ENCODE measurements at places on chromosomes 4 and X.

GRCh38 chr4:138420471-138420870, 178.3 kb upstream of the SLC7A11 start:
- no peak for DNase-seq

DNA sequence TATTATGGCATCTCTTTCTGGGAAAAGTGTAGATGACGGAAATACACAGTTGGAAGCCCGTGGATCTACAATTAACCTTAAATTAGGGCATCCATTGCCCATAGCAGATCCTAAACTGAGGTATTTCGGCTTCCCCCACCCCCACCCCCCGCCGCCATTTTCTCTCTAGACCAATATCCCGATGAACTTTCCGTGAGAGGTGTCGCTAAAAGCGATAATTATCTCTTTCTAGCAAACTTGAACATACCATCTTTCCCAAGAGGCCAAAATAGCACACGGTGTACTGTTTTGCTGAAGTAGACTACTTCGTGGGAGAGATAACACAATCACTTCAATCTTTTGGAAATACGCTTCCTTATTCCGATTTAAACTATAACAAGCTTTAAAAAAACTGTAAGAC, 554 bp downstream of the KLHL15 start:
- no peak for DNase-seq

DNA sequence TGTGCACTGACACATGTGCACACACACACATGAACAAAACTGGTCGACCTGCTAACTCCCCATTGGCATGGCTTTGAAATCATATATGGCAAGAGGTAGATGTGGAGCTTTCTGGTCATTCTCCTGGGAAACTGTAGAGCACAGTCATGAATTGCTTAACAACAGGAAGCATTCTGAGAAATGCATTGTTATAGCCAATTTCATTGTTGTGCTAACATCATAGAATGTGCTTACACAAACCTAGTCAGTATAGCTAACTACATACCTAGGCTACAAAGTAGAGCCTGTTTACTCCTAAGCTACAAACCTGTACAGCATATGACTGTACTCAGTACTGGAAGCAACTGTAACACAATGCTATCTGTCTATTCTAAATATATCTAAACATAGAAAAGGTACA, 134.2 kb upstream of the SH3RF1 start:
- no peak for DNase-seq

DNA sequence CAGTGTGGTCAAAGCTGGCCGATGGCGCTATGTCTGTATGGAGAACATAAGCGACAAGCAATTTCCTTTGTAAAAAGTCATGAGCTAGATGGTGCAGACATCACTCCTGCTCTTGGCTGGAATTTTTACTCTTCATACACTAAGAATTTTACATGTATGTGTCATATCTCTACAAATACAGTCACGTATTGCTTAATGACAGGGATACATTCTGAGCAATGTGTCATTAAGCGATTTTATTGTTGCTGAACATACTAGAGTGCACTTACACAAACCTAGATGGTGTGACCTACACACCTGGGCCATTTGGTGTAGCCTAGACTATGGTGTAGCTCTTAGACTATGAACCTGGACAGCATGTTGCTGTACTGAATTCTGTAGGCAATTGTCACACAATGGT, 185.4 kb downstream of the SOWAHB start:
- DNase-seq: no peak

DNA sequence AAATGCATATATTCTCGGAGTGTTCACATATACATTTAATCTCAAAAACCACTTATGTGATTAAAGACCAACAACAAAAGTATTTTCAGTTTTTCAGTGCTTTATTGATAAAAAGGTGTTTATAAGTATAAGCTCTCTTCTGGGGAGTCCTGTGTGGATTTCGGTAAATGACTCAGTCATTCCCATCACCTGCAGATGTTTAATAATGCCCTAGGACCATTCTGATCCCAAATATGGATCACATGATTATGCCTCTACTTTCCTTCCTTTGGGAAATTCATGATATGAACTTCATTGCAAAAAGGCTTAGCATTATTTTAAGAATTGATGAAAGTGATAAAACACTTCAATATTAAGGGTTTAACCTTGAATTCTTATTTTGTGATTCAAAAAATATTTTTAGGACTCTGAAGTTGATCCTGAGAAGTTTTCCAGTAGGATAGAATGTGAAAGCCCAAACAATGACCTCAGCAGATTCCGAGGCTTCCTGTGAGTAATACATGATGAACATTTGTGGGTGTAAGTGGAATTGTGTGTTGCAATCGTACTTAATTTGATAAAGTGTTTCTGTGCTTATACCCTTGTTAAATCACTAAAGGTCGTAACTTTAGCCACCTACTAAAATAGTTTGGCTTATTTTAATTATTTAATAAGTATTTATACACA, 40.2 kb downstream of the ATP10D start:
- DNase-seq: no peak

DNA sequence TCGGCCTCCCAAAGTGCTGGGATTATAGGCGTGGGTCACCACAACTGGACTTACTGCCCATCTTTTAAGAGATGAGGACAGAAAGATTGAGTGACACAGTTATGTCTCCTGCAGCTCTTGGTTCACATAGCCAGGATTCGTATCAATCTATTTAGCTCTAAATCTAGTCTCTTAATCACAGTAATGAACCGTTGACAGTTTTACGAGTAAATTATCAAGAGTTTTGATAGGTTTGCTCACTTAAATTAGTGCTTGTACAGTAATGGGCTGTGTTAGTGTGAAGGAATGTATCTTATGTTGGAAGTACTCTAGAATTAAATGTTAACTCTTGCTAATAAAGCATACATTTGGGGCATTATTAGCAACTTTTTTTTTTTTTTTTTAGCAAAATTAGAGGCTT, 105.7 kb downstream of the PTTG2 start:
- DNase-seq: no peak

DNA sequence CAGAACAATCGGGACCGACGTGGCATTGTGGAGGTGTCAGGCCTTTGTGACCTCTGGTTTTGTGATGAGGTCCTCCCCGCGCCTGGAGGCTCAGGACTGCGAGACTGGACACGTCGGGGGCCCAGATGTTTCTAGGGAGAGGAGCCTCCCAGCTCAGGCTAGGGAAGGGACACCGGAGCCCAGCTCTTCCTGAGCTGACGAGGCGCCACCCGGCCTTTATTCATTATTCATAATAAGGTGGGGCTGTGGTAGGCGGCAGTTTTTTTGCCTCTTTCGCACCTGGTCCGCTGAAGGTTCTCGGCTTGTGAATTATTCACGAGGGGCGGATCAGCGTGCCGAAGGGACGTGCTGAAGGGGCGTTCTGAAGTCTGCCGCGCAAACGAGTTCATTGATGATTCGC, 2.3 kb upstream of the UBA1 start:
- no peak for DNase-seq

DNA sequence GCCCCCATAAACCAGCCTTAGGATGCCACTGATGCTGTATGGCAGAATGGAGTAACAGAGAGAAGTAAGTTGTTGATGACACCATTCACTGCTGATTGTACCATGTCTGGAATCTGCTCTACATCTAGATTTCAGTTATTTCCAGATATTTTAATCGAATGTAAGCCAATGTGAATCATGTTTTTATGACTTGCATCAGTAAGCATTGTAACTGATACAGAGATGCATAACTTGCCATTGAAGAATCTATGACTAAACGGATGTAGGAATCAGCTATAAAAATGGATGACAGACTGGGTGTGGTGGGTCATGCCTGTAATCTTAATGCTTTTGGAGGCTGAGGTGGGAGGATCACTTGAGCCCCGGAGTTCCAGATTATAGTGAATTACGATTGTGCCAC, 161.0 kb upstream of the GATB start:
- no peak for DNase-seq

GRCh38 chr4:127506283-127506682, 126.5 kb upstream of the INTU start:
- no peak for DNase-seq

- DNase-seq: no peak
Measured at GRCh38 chrX:124895947-124896346, 423.7 kb upstream of the TEX13C start.

GRCh38 chrX:153643431-153644351, 3.3 kb upstream of the DUSP9 start:
- peak; percentile 28 for DNase-seq

DNA sequence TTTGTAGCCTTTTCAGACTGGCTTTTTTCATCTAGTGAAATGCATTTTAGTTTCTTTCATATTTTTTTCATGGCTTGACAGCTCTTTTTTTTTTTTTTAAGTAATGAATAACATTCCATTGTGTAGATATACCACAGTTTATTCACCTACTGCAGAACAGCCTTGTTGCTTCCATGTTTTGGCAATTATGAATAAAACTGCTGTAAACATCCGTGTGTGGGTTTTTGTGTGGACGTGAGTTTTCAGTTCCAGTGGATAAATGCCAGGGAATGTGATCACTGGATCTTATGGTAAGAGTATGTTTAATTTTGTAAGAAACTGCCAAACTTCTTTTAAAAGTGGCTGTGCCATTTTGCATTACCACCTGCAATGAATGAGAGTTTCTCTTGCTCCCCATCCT, 160.8 kb downstream of the SOWAHB start:
- DNase-seq: no peak

DNA sequence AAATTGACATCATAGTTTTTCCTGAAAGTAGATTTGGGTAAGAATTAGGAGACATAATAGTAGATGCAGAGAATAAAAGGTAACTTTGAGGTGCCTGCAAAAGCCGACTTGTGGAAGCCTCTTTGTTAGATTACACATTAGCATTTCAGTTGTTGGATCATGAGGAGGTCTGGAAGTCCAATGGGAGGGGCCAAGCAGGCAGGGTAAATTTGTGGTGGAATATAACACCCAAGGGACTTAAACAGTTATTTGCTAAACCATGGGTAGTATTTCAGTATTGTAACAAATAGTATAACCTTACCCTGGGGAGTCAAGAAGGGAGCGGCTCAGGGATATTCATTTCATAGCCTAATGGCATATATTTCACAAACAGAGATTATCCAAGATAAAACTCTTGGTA, 810.7 kb upstream of the AMOT start:
- DNase-seq: no peak

- no peak for DNase-seq
Measured at GRCh38 chr4:188370777-188371176, 231.5 kb downstream of the TRIML1 start.

DNA sequence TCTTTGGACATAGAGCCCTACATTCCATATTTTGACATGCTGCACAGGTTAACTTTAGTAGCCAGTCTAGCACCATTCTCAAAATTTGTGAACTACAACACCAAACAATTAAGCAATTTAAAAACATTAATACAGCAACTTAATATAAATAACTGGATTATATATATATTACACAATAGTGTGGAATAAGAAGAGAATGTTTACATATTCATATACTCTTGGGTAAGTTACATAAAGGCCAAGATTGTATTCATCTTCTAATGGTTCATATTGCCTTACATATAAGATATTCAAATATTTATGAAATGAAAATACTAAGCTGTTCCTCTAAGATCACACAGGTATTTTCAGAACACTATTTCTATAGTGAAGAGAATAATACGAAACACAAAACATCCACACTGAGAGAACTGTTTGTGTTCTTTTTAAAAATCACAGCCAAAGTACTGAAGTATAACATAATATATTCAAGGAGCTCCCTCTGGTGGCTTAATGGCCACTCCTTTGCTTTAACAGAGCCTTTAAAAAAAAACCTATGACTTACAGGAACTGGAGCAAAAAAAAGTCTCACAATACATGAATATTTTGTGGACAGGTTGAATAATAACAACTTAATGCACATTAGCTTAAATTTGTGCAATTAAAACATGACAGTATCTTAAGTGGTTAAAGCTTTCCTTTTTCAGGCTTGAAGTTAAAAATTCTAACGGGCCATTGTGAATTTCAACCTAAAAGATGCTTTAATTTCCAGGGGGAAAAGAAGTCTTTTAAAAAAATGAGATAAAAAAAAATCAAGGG, 46.2 kb downstream of the NEK1 start:
- no peak for DNase-seq

DNA sequence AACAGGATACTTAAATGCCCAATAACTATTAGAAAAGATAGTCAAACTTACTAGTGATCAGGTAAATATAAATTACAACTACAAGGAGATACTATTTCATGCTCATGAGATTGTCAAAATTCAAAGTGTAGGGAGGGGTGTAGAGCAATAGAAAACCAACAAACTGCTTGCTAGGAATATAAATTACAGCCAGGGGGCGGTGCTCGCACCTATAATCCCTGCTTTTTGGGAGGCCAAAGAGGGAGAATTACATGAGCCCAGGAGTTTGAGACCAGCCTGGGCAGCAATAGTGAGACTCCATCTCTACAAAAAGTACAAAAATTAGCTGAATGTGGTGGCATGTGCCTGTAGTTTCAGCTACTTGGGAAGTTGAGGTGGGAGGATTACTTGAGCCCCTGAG, 556.5 kb upstream of the NR3C2 start:
- DNase-seq: peak; percentile 58

DNA sequence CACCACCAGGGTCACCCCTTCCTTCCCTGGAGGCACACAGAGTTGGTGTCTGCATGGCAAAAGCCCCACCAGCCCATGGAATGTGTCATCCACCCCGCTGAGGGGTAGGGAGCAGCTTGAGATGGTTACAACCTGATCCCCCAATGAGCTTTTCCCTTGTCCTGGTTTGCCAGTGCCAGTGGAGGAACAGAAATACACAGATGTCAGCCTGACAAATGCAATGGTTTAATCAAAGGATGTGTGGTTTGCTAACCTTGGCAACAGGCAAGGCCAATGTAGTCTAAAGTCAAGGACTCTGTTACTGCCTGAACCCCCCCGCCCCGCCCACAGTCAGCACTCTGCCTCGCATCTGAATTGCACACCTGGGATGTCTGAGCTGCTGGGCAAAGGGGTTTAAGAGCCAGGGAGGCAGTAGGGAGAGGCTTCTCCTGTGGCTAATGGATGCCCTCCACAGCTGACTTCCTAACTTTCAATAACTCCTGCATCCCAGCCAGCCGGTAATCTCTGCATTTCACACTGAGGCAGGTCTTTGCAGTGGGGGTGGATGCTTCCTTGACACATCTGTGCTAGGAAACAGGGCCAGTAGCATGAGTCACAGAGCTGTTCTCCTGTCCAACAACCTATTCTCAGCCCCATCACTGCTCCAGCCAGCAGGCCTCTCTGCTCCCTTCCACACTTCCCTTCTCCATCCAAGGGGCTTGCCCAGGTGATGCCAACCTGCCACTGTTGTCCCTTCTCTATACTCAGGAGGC, 137.5 kb downstream of the AMMECR1 start:
- DNase-seq: no peak
